Lower lobe of right lung (tissue), 2 donors: ENCODE measurements at places on chromosomes 2 and 18. TPM values are rescaled to one million over a fixed set of nuclear protein-coding genes. Genes with fewer than 3 reads are reported as not detected.
A peak's percentile ranks its signal among the peaks of the same experiment; 100 is the strongest.

DNA sequence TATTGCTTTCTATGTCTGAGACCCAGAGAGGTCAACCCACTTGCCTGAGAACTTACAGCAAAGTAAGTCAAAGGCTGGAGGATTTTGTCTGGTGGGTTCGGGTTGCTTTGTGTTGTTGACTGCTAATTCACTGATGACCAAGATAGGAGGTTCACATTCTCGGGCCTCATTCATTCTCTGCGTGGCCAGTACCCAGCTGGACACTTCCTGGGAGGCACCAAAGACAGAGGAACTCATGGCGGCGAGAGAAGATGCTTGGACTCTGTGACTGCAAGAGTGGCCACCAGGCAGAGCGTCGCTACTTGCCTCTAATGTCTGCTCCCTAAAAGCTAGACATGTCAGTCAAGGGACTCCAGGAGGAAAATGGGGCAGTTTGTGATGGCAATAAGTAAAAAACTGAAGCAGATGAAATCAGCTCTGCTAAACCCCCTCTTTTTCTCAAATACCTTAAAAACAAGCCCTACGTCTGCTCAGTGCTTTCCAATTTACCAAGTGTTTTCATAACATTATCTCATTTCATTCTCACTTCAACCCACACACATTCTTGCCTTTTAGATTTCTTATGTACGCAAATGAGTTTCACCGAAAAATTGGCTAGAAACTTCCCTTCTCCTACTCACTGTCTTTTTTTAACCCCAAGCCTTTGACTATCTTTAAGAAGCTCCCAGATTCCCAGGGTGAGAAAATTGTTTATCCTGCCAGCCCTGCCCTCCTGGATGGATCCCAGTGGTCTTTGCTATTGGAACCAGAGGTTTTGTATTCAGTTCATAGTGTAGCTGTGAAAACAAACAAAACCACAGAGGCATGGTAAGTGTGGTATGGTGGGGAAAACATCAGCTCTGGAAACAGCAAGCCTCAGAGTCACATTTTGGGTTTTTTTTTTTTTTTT lies 4.9 kb upstream of the LBH start:
- no peak overlapping the region for H3K4me3 ChIP-seq
- no peaks in the 10 kb centered on the region for H3K36me3 ChIP-seq
- H3K4me1 ChIP-seq: peaks cover 46% of the 10 kb centered on the region
- H3K27ac ChIP-seq: peak overlapping the region; percentile 80

GRCh38 chr2:206530727-206531126 lies 87.4 kb downstream of the ADAM23 start:
- no peak overlapping the region for H3K4me3 ChIP-seq
- no peaks in the 10 kb centered on the region for H3K27me3 ChIP-seq
- H3K27ac ChIP-seq: no peak overlapping the region
- no peak for DNase-seq

GRCh38 chr18:68873003-68873402 lies 75.1 kb downstream of the CCDC102B start:
- H3K27ac ChIP-seq: no peak overlapping the region
- no peaks in the 10 kb centered on the region for H3K27me3 ChIP-seq
- no peak for DNase-seq
- H3K4me3 ChIP-seq: no peak overlapping the region
- H3K4me1 ChIP-seq: no peaks in the 10 kb centered on the region

GRCh38 chr2:104384961-104385360 lies 469.0 kb upstream of the POU3F3 start:
- H3K4me1 ChIP-seq: no peaks in the 10 kb centered on the region
- H3K36me3 ChIP-seq: no peaks in the 10 kb centered on the region
- H3K27me3 ChIP-seq: no peaks in the 10 kb centered on the region
- H3K27ac ChIP-seq: no peak overlapping the region
- no peak for DNase-seq
- H3K4me3 ChIP-seq: no peak overlapping the region

DNA sequence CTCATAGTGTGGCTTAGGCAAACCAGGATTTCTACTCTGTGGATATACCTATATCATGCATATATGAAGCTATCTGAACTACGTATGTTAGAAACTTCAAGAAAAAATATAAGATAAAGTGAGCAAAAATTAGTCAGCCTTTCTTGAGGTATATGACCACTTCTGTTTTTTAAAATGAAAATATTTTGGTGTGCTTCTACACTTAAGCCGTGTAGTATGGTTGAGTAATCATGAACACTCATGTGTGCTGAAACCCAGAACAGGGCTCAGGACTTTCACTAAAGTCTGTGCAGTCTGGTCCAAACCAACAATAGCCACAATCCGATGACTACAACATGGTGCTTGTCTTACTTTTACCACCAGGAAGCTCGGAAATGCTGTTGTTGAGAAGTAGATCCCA lies 48.9 kb upstream of the TMEM177 start:
- no peak for DNase-seq
- H3K4me1 ChIP-seq: no peaks in the 10 kb centered on the region
- H3K27ac ChIP-seq: no peak overlapping the region

The C2orf72 gene
- total RNA-seq: 0.97 TPM
